ENCODE measurements at places on chromosomes 12 and 14. TPM values are rescaled to one million over a fixed set of nuclear protein-coding genes. Genes with fewer than 3 reads are reported as not detected.

Gene TAS2R20
- total RNA-seq = 0.97 TPM

GRCh38 chr12:25377469-25378177 is 126.9 kb upstream of the KRAS start:
- peak; percentile 60 for DNase-seq
- peak overlapping the region; percentile 60 for H3K27ac ChIP-seq

GRCh38 chr14:101101456-101102056 is 198.0 kb upstream of the RTL1 start:
- H3K4me1 ChIP-seq = no peaks in the 10 kb centered on the region
- DNase-seq = no peak
- peaks cover 8% of the 10 kb centered on the region for H3K27me3 ChIP-seq
- no peaks in the 10 kb centered on the region for H3K36me3 ChIP-seq
- no peak overlapping the region for H3K4me3 ChIP-seq

DNA sequence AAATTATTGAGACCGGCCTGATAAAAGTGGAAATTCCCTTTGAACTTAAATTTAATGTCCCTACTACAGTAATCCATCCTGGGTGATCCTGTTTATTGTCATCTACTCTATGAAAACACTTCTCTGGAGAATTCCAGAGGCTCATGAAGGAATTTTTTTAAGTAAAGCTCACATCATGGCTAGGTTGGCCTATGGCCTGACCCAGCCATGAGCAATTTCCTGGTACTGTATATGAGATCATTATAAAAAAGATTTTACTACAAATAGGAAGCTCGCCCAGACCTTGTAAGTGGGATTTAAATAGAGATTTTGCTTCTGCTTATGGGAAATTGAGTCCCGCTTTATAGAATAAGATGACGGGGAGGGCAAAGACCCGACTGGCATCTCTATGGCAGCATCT is 215.5 kb downstream of the DPF3 start:
- H3K27me3 ChIP-seq = no peaks in the 10 kb centered on the region
- H3K4me1 ChIP-seq = no peaks in the 10 kb centered on the region
- H3K4me3 ChIP-seq = no peak overlapping the region
- no peak for DNase-seq

DNA sequence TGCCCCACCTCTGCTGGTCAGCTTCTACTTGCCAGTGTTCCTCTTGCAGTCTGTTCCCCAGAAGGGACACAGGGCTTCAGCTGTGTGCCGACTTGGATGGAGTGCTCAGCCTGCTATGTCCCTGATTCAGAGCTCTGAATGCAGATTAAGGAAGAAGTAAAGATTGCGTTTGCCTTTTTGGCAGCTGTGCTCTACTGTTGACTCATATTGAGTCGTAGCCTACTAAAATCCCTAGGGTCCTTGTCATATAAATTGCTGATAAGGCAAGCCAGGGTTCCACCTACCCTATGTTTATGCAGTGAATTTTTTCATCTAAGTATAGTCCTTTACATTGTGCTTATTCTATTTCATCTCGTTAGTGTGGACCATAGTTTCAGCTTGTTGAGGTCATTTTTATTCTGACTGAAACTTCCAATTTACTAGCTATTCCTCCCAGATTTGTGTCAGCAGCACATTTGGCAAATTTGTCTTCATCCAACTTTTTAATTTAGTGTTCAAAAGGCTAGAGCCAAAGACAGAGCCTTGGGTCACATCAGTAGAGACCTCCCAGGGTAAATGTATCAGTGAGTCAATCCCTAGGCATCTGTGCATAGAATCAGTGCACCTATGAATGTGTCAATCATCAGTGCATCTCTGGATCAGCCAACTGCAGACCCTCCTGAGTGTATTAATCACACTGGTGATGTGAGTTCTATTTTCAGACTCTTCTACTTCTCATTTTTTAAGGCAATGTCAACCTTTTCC is 31.9 kb downstream of the CACNA1C start:
- H3K27me3 ChIP-seq = peaks cover 3% of the 10 kb centered on the region
- no peak overlapping the region for H3K27ac ChIP-seq
- H3K4me1 ChIP-seq = no peaks in the 10 kb centered on the region
- H3K36me3 ChIP-seq = no peaks in the 10 kb centered on the region
- no peak for DNase-seq
- H3K4me3 ChIP-seq = no peak overlapping the region

GRCh38 chr14:38618514-38618913 is 362.6 kb upstream of the CLEC14A start:
- no peaks in the 10 kb centered on the region for H3K27me3 ChIP-seq
- H3K27ac ChIP-seq = no peak overlapping the region
- no peaks in the 10 kb centered on the region for H3K4me1 ChIP-seq
- no peak for DNase-seq
- no peaks in the 10 kb centered on the region for H3K36me3 ChIP-seq

Gene AKAP6
- 1.8 TPM for total RNA-seq

GRCh38 chr12:67921286-67921685 is 68.0 kb upstream of the IFNG-AS1 start:
- H3K27ac ChIP-seq = no peak overlapping the region
- no peak for DNase-seq
- H3K4me3 ChIP-seq = no peak overlapping the region
- no peaks in the 10 kb centered on the region for H3K36me3 ChIP-seq
- H3K4me1 ChIP-seq = peaks cover 22% of the 10 kb centered on the region

DNA sequence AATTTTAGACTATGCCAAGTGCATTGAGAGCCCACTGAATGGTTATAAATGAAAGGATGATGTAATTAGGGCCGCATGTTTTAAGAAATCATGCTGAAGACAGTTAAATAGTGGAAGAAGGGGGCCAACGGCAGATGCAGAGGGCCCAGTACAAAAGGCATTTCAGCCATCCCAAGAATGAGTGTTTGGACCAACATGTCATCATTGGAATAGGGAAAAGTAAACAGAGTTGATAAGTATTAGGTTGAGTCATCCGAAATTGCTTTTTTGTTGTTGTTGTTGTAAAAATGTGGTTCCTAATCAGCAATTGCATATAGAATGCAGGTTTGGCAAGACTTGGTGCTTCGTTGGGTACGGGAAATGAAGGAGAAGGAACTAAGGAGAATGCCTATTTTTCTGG is 29.5 kb downstream of the BMP4 start:
- H3K36me3 ChIP-seq = no peaks in the 10 kb centered on the region
- no peaks in the 10 kb centered on the region for H3K4me1 ChIP-seq
- no peak for DNase-seq
- peaks cover 6% of the 10 kb centered on the region for H3K27me3 ChIP-seq
- H3K27ac ChIP-seq = no peak overlapping the region

GRCh38 chr12:67239061-67239460 is 30.1 kb upstream of the CAND1 start:
- H3K4me3 ChIP-seq = no peak overlapping the region
- DNase-seq = no peak
- H3K4me1 ChIP-seq = no peaks in the 10 kb centered on the region
- peaks cover 2% of the 10 kb centered on the region for H3K27me3 ChIP-seq
- H3K27ac ChIP-seq = no peak overlapping the region

GRCh38 chr12:82688035-82688501 is 1.4 kb downstream of the TMTC2 start:
- H3K36me3 ChIP-seq = no peaks in the 10 kb centered on the region
- peaks cover 2% of the 10 kb centered on the region for H3K27me3 ChIP-seq
- peaks cover 9% of the 10 kb centered on the region for H3K4me1 ChIP-seq
- peak overlapping the region; percentile 86 for H3K4me3 ChIP-seq
- DNase-seq = no peak

Gene FGF6
- total RNA-seq = not detected

Gene PRH2
- total RNA-seq = not detected

Gene TAS2R50
- total RNA-seq = not detected

DNA sequence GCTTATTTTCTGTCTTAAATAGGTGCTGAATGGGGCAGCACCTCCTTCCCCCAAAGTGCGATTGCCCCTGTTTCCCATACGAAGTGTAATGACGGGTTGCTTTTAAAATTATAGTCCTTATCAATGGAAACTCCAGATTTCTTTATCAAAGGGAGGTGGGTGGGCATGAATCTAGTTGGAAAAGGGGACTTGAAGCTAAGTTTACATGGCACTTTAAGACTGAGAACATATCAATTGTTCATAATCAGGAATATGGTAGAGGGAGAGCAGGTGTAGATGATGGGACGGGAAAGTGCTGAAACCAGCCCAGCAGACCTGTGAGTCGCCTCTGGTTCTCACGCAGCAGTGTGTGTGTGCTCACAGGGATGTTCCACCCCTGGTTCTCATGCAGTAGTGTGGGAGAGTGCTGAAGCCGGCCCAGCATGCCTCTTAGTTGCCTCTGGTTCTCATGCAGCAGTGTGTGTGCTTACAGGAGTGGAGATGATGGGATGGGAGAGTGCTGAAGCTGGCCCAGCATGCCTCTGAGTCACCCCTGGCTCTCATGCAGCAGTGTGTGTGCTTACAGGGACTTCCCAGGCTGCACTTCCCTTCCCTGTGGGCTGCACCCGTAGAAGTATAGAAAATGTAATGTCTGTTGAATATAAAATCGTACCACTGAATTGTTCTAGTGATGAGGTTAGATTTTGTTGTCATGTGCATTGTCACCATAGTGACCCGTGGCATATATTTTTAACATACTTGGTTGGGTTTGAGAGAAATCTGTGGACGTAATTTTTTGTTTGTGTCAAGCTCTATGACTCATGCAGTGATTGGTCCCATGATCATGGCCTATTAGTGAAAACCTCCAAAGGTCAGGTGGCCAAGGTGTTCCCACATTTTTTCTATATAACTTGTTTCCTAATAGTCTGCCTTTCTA is 51.6 kb downstream of the GPATCH2L start:
- H3K36me3 ChIP-seq = peaks cover 54% of the 10 kb centered on the region
- H3K4me3 ChIP-seq = no peak overlapping the region
- no peak overlapping the region for H3K27ac ChIP-seq
- H3K4me1 ChIP-seq = no peaks in the 10 kb centered on the region

GRCh38 chr14:38336298-38336697 is 80.4 kb upstream of the CLEC14A start:
- H3K4me1 ChIP-seq = no peaks in the 10 kb centered on the region
- H3K36me3 ChIP-seq = no peaks in the 10 kb centered on the region
- no peak overlapping the region for H3K27ac ChIP-seq
- no peak overlapping the region for H3K4me3 ChIP-seq

GRCh38 chr14:41167040-41167439 is 439.6 kb upstream of the LRFN5 start:
- no peak overlapping the region for H3K4me3 ChIP-seq
- H3K27me3 ChIP-seq = no peaks in the 10 kb centered on the region
- no peaks in the 10 kb centered on the region for H3K36me3 ChIP-seq
- no peaks in the 10 kb centered on the region for H3K4me1 ChIP-seq

Gene SYCP3
- total RNA-seq = not detected

Gene CD4
- 290 TPM for total RNA-seq

DNA sequence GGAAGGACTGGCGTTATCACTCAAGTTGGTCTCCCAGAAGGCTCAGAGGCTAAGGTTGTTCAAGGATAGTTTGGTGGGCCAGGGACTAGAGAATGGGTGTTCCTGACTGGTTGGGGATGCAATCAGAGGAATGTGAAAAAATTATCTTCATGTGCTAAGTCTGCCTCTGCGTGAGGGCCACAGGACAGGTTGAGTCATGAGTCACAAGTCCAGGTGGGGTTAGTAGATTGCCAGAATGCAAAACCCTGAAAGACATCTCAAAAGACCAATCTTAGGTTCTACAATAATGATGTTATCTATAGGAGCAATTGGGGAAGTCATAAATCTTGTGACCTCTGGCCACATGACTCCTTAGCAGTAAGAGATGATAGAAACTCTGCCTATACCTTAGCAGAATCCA is 220.1 kb upstream of the EEA1 start:
- H3K27me3 ChIP-seq = peaks cover 9% of the 10 kb centered on the region
- H3K36me3 ChIP-seq = no peaks in the 10 kb centered on the region
- H3K4me1 ChIP-seq = no peaks in the 10 kb centered on the region
- H3K27ac ChIP-seq = no peak overlapping the region
- no peak overlapping the region for H3K4me3 ChIP-seq
- no peak for DNase-seq

- no peaks in the 10 kb centered on the region for H3K4me1 ChIP-seq
- no peak for DNase-seq
- H3K27me3 ChIP-seq = no peaks in the 10 kb centered on the region
- no peaks in the 10 kb centered on the region for H3K36me3 ChIP-seq
- H3K27ac ChIP-seq = no peak overlapping the region
Observed at GRCh38 chr14:94100847-94101246, 9.7 kb upstream of the IFI27 start.

GRCh38 chr12:124529565-124530276 is 37.7 kb downstream of the NCOR2 start:
- H3K36me3 ChIP-seq = peaks cover 5% of the 10 kb centered on the region
- H3K27ac ChIP-seq = no peak overlapping the region
- DNase-seq = no peak
- peaks cover 1% of the 10 kb centered on the region for H3K4me1 ChIP-seq
- H3K4me3 ChIP-seq = no peak overlapping the region
- no peaks in the 10 kb centered on the region for H3K27me3 ChIP-seq

- no peaks in the 10 kb centered on the region for H3K27me3 ChIP-seq
- no peaks in the 10 kb centered on the region for H3K36me3 ChIP-seq
- no peak overlapping the region for H3K4me3 ChIP-seq
Observed at GRCh38 chr14:32013083-32013482, 64.0 kb upstream of the ARHGAP5 start.

DNA sequence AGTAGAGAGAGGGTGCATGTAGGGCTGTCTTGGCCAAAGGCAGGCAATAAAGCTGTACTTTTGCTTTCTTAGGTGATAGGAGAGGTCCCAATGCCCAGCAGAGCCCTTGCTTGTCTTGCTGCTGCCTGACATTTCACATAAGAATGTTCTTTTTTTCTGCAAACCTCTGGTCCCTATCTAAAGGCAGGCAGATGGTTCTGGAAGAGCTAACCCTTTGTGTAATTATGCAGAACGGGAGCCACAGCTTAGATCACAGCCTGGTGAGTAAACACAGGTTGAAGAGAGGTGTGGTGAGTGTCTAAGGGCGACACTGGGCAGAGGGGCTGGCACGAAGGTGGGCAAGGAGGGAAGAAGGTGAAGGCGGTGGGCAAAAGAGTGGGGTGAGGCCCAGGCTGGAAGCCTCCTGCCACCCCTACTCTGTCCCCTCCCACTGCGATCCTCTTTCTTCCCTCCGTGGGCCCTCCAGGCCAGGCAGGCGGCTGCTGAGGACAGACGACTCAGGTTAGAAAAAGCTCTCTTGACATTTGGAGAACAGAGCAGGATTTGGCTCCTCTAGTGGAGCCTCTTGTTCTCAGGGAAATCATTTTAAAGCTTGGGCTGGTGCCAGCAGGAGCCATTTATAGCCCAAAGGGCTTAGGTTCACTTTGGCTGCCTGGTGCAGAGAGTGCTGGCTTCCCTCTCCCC is 42.8 kb downstream of the PRMT8 start:
- H3K36me3 ChIP-seq = no peaks in the 10 kb centered on the region
- H3K27me3 ChIP-seq = peaks cover 2% of the 10 kb centered on the region
- no peak for DNase-seq
- no peak overlapping the region for H3K27ac ChIP-seq
- H3K4me3 ChIP-seq = no peak overlapping the region

Gene TMEM19
- 11.7 TPM for total RNA-seq
